ENCODE measurements at places on chromosomes 1 and 21.

DNA sequence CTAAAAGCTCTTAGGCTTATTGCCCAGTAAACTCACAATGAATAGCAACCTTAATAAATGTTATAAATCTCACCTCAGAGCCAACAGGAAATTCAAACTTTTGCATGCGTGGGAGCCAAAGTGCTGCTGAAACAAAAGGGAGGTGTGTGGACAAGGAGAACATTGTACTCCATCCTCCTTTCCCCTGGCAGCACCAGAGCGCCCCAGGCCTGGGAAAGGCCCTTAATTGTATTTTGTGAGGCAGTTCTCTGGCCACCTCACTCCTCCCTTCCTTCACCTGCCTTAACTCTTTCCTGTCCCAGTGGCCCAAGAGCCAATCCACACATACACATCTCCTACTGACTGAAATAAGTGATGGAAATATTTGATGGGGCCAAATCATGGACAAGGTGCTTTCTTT lies 648.5 kb downstream of the LMO4 start:
- no peak for DNase-seq

DNA sequence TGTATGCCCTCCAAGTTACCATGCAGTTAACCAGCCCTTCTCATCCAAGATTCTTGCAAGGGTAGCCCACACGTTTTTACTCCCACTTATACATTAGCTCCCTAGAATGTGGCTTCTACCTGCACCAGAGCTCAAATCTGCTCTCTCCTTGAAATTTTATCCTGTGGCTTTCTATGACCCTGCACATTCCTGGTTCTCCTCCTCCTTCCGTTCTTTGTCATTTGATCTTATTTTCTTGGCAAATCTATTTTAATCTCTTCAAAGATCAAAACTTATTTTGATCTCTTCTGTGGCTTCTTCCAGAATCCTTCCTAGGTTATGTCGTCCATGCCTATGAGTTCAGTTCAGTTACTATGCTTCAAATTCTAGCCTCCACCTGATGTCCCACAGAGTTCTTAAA lies 115.6 kb upstream of the GUCA2B start:
- no peak for DNase-seq

DNA sequence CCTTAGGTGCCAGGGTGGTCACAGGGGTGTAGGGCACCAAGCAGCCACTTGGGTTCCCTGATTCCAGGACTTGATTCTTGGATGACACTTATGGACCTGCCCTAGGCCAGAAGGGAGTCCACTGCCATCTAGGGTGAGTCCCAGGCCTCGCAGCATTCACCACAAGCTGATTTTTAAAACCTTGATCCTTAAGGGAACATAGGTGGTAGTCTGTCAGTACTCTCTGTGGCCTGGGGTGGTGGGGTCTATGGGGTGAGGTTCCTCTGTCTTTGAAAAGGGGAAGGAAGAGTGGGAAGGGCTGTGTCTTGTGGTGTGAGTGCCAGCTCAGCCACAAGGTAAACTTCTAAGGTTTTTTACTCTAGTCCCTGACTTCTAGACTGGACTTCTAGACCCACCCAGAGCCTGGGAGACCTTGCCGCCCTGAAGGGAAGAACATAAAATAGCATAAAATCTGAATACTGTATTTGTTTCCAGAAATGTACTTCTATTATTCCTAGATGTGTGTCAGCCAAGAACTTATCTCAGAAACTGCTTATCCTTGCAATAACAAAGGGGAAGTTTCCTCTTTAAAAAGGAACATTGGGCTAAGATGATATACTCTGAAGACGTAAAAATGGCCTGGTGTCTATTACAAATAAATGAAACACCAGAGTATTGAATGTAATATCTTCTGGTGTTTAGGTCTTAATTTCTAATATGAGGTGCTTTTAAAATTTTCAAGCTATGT lies 757.3 kb downstream of the LTN1 start:
- no peak for DNase-seq

GRCh38 chr1:31434101-31434871 lies 21.3 kb downstream of the SERINC2 start:
- DNase-seq, result no peak

DNA sequence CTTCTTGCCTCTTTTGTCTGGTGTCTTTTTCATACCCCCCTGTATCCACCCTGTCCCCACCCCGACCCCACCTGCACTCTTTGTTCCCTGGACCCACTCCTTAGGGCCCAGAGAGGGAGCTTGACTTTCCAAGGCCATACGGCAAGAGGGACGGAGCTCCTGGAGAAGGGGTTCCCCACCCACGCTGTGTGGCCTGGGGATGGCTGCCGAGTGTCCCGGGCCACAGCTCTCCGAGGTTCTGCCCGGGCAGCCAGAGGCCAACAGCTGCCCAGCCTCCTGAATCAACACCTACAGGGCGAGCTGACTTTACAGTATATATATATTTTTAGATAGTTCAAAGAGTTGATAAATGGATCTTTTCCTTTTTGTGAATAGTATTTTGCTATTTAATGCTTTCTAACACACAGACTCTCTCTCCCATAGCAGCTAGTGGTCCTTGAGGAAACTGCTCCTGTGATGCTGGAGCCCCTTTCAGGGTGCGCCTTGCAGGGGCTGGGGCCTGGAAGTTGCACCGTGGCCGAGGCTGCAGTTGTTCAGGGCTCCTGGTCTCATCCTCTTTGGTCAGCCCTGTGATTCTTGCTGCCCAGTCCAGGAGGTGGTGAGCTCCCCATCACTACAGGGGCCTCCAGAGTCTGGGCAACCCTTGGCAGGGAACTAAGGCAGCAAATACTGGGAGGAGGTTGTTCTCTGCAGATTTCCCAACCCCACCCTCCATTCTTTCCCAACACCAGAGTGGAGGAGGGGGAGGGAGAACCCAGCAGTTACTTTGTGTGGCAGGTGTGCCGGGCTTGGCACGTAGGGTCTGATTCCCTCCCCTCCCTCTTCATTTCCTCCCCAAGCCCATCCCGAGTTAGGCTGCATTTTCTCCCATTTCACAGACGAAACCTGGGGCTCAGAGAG lies 321.6 kb downstream of the PTPRU start:
- no peak for DNase-seq

GRCh38 chr21:44829507-44830092 lies 11.7 kb upstream of the SUMO3 start:
- DNase-seq, result no peak

DNA sequence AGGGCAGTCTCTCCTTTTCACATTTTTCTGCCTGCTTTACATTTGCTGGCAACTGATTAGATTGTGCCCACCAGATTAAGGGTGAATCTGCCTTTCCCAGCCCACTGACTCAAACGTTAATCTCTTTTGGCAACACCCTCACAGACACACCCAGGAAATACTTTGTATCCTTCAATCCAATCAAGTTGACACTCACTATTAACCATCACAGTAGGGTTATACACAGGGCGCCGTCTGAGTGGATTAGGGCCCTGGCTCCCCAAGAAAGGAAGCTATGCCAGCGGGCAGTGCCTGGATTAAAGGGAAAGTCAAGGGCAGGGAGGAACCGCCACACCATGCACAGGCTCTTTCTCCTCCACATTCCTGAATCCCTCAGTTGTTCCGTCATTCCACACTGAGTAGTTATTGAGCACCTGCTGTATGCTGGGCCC lies 56.2 kb downstream of the EVA1C start:
- no peak for DNase-seq

DNA sequence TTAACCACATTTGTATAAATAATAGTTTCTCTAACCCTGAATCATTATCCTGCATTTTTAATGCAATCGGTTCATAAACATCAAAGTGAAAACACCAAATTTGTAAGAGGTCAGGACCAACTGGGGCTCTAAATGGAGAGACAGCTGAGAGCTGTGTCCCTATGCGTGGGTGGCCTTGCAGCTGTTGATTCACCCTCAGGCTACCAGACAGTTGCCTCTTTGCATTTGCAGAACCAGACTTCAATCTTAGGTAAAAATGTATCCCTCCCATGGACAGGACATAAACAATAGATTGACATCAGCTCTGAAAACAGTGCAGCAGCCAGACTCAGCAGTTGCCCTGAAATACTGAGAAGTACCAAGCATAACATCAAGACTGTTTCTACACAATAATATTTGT lies 8.8 kb upstream of the TGFB2 start:
- DNase-seq, result no peak

GRCh38 chr1:199837321-199837720 lies 190.2 kb upstream of the NR5A2 start:
- DNase-seq, result no peak

GRCh38 chr1:63981408-63981773 lies 207.6 kb downstream of the ROR1 start:
- no peak for DNase-seq

DNA sequence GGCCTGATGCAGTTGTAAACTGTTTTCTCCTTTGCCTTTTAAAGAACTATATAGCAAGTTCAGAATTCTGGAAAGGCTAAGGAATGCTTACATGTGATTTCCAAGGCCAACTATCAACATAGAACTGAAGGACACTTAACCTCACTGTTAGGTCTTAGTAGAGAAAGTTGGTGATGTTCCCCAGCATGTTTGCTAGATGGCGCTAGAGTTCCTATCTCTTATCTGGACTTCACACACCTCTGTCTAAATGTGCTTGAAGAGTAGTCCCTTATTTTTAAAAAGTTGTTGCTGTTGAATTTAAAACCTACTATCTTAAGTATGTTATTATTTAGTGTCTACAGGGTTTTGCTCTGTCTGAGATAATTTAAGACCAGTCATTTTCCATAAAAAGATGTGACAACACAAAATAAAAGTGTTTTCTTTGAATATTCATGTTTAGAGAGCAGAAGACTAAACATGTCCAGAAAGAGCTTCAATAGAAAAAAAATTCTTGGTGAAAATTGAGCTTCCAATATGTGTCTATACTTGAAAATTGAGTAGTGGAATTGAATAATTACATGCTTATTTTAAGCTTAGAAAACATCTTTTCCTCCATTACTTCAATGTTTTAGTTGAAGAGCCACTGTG lies 237.3 kb downstream of the S1PR1 start:
- DNase-seq, result no peak

- no peak for DNase-seq
Observed at GRCh38 chr1:84947536-84948410, 49.1 kb downstream of the MCOLN2 start.

DNA sequence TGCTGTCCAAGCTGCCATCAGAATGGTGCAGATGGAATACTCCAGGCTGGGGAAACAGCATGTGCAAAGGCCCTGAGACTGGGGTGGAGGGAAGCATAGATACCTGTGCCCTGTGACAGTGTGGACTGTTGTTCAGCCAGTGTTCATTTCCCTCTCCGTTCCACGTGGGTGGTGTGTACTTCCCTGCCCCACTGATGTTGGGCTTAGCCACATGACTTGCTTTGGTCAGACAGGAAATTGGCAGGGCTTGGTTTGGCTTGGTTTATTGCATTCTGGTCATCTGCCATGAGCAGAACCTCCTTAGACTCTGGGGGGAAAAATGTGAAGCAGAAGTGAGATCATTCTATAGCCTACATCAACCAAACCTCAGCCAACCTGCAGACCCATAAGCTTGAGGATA lies 102.4 kb upstream of the IGSF21 start:
- DNase-seq, result no peak

DNA sequence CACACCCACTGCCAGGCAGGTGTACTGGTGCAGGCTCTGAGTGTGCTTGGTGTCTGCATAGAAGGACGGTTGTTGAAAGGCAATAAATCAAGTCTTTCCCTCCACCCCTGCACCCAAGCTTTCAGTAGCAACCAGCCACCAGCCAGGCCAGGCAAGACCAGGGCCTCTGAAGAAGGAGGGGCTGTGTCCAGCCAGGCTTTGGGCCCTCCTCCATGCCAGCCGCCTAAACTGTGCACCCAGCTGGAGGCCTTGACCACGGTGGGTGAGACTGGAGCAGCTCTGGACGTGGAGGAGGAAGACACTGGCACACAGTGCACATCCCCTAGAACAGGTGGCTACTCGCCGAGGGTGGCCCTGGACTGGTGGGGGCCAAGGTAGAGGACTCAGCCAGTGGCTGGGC lies 4.9 kb downstream of the OLIG2 start:
- no peak for DNase-seq

DNA sequence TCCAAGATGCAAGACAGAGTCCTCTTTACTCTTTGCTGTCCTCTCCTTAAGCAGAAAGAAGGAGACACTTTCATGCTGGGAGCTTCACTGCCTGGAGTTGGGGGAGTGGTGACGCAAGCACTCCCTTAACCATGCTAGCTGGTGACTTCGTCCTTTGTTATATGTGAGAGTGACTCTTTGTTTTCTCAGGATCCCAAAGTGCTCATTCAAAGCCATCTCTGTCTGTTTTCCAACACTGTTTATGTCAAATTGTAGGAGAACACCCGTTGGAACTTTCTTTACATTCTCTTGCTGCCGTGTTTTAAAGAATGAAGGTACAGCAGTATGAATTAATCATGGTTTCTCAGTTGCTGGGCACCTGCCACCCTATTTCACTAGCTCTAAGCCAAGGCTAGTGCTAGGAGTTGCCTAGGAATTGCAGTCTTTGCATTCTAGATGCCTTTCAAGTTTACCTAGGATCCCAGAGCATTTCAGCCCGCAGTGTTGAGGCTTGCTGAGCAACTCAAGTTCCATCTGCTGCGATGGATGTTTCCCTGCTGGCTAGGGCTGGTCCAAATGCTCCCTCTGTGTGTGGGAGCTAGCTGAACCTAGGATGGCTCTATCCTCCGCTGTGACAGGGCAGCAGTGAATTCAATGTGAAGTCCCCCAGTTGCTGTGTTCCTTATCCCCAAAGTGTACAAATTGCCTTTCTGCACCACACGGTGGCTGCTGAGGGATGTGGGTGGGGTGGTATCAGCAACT lies 82.6 kb upstream of the GPR52 start:
- DNase-seq, result no peak

Data from kidney epithelial cell (primary cell).